ENCODE measurements at places on chromosomes 3 and 15.
A peak's percentile ranks its signal among the peaks of the same experiment; 100 is the strongest.

DNA sequence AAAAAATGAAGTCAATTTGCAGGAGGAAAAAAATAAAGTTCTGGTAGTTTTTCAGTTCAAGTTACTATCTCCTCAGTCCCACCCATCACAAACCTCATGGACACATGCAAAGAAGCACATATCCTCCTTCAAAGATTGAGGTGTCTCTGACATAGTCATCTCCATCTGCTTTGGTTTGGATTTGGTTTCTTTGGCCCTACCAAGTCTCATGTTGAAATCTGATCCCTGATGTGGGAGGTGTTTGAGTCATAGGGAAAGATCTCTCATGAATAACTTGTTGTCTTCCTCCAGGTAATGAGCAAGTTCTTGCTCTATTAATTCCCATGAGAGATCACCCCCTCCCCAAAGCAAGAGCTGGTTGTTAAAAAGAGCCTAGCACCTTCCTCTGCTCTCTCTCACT is 446.8 kb downstream of the IGSF11 start:
- no peak for DNase-seq

- no peak for DNase-seq
Measured at GRCh38 chr15:70299931-70300869, 202.5 kb upstream of the TLE3 start.

DNA sequence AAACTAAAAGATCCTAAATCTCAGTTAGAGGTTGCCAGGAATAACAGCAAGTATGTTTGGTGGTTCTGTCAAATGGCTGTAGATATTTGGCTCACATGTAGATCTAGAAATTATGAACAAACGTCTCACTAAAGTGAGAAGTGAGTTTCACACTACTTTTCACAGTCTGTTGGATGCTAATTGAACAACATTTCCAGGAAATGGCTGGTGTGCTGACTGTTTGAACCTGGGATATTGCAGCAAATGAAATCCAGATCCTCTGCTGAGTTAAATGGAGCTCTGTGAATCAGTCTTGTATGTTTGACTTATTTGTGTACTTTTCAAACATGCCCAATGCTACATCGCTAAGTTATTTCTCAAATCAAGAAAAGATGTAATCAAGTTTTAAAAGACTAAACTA is 21.3 kb upstream of the RSL24D1 start:
- DNase-seq, result peak; percentile 7

GRCh38 chr3:197000211-197000610 is 29.4 kb downstream of the MELTF start:
- DNase-seq, result no peak

DNA sequence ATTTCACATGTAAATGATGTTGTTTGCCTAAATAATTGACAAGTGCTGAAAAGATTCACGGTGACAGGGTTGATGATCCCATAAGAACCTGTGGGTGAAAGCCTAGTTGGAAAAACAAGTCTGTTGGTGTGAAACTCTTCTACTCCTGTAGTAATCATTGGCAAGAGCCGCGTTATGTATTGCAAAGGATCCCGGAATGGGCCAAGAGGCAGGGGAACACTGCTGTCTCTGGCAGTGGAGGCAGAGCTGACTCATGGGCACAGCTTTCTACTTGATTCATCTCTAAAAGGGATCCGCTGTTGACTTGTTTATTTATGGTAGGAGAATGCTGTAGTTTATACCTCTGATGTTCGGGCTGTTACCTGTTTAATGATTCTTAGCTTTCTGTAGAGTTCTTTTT is 63.1 kb downstream of the MAP6D1 start:
- no peak for DNase-seq

- no peak for DNase-seq
Measured at GRCh38 chr3:184873141-184873540, 61.2 kb downstream of the VPS8 start.

GRCh38 chr3:45011756-45012508 is 14.2 kb upstream of the CLEC3B start:
- peak; percentile 86 for DNase-seq

DNA sequence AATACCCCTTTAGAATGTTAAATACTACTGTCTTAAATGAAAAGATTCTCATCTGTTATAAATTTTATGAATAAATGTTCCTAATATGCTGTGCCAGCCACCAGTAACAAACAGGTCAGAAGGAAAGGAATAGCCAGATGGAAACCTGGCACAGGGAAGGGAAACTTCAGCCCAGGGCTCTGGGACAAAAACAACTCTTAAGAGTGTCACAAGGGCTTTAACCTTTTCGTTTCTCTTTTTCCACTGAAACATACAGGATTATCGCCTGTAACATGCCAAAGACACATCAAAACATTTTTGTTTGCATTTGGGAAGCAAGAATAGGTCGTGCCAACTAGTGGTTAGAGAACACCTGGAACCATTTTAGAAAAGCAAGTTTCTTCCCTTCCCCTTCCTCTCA is 109.0 kb upstream of the NEDD4 start:
- no peak for DNase-seq

DNA sequence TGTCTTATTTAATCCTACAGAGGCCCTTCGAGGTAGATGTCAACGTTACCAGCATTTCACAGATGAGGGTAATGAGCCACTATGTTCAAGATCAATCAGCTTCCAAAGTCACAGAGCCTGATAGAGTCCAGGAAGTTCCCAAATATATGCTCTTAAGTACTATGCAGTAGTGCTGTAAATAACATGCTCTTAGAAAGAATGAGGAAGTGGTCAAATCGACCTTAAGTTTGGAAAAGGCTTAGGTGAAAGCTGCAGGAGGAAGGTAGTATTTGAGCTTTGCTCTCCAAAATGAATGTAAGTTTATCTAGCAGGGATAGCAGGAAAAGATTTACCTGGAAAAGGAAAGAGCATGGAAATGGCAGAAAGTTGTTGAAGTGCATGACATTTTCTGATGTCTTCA is 234.0 kb downstream of the RBMS3 start:
- DNase-seq, result no peak
